ENCODE measurements at places on chromosomes 1 and 21.
A peak's percentile ranks its signal among the peaks of the same experiment; 100 is the strongest.

DNA sequence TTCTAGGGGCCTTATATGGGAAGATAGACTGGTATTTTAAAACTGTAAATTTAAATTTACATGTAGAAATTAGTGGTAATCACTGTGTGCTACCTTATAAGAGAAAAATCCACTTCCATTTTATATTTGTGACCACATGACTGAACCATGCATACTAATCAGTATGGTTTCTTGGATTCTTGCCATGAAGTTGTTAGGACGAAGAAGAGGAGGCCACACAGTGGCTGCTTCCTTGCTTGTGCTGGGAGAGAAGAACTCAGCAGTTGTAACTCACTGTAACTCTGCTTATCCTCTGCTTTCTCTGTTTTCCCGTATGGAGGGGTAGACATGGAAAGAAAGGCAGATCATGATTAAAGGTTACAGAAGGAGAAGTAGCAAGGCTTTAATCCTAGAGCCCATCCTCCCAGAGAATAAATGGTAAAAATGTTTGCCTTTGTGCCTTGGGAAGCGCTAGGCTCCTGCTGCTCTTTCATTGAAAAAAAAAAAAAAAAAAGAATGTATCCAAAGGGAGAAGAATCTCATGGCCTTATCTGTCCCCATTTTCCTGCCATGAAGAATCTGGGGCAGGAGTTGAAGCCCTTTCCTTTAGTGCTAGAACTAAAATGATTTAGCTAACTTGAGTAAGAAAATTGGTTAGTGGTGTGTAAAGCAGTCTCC is 32.4 kb downstream of the KCTD3 start:
- no peak for DNase-seq

- DNase-seq, result no peak
Measured at GRCh38 chr1:220224611-220225124, 47.6 kb downstream of the RAB3GAP2 start.

DNA sequence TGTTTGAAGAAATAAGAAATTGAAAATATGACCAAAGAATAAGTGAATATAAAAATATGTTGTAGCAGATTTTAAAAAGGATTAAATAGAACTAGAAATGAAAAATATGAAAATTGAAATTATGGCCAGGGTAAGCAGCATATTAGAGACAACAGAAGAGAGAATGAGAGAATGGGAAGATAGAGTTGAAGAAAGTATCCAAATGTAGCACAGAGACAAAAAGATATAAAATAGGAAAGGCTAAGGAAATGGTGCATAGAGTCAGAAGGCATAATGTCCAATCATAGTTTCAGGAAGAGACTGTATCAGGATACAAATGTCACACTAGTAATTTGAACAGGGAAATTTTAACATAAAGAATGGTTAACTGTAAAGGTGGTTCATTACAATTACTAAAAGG is 29.5 kb downstream of the AZIN2 start:
- DNase-seq, result no peak

- no peak for DNase-seq
Measured at GRCh38 chr1:75808921-75809320, 12.2 kb downstream of the MSH4 start.

DNA sequence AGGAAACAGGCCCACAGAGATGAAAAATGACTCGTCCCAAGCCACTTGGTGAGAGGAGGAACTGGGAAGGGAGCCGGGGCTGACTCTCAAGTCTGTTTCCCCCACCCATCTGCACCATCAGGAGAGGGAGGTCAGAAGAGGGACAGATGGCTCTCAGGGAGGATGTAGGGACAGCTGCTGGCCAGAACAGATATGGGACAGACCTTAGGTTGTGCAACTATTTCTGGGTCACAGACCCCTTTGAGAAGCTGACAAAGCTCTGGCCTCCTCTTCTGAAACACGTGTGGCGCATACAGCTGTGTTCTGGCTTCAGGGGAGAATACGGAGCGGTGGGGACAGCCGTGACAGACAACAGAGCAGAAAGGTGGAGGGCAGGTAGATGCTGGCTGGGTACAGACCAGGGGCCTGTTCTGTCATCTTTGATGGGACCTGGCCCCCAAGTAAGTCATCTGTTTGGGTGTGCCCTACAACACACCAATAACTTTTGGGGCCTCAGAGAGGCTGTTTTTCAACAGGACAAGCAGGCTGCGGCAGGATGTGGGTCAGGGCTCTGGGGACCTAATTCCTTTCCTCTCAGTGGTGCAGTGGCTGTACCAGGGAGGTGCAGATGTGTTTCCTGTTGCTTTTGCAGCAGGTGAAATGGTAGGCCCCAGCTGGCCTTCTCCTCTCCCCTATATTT is 7.3 kb downstream of the SH3BGRL3 start:
- no peak for DNase-seq

GRCh38 chr1:205239078-205239477 is 11.3 kb downstream of the TMCC2 start:
- no peak for DNase-seq

DNA sequence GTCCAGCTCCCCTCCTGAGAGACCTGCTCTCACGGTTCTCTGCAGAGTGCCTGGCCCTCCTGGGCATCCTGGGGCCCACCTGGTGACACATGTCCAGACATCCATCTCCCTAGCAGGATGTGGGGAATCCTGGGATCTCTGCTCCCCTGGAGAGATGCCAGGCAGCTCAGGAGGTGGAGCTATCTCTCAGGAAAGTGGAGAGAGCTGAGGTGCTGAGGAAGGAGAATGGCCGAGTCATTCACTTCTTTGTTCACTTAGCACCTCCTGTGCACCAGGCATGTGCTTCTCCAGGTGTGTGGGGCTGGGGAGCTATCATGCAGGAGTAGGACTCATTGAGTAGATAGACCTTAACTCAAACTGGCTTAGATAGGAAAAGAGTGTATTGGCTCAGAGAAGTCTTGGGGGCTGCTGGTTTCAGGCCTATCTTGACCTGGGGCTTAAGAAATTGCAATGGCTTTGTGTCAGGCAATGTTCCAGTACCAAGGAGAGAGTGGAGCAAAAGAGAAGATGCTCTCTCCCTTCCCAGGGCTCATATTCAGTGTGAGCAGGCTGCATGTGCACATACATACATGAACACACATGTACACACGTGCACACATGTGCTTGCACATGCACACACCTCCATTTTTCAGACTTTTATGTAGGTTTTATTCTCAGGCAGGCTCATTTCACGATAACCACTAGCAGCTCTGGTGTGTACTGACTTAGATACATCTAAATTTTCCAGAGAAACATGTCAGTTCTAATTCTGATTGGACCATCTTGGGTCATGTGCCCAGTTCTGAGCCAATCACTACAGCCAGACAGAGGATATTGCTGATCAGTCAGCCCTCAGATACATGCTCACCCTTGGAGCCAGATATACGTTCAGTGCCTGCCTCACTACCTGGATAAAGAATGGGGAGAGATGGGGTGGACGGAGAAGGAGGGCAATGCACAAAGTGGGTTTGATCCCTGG is 437.6 kb downstream of the PTPRU start:
- no peak for DNase-seq

DNA sequence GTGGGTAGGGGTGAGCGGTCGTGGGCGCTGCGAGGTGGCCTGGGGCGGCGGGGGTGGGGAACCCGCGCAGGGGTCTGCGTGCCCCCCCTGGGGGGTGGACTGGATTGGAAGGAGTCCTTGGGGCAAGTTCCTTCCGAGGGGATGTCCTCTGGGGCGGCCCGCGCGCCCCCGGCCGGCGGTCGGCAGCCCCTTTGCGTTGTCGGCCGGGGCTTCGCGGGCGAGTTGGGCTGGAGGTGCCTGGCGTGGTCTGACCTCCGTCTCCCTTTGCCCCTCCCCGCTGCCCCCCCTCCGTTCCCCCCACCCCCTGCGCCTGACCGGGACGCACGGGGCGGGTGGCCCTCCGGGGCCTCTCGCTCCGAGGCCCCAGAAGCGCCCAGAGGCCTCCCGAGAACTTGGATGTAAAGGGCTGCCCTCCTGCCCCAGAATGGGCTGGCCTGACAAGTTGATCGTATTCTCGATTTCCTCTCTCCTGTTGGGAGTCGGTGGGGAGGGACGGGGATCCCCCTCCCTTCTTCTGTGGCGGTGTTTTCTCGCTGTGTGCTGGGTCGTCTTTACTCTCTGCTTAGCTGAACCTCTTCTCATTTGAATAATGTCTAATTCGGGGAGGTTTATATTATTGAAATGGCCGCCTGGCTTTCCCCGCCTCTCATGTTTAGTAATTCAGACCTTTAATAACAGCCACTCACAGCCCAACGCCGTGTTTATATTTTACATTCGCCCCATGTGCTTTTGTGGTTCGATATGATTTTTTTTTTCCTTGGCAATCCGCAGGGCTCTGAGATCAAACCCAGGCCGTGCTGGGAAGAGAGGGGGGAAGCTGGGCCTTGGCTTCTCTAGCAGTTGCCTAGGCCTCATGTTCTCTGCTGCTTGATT is 1.3 kb downstream of the POU2F1 start:
- peak; percentile 31 for DNase-seq

GRCh38 chr1:235206533-235207208 is 45.6 kb upstream of the RBM34 start:
- DNase-seq, result no peak

DNA sequence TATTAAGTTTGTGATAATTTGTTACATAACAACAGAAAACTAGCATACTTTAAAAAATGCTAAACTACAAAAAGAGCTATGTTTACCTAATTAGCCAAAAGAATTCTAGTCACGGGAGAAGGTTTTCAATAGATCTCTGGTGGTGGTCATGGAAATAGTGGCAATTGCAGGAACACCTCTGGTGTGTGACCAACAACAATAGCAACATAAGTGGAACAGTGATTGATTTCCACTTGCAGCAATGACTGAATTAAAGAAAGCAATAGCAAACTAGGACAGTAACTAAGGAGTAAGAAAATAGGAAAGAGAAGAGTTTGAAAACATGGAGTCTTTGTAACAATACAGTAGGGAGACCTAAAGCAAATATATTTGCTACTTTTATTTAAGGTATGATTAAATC is 171.3 kb upstream of the ADGRL4 start:
- no peak for DNase-seq

DNA sequence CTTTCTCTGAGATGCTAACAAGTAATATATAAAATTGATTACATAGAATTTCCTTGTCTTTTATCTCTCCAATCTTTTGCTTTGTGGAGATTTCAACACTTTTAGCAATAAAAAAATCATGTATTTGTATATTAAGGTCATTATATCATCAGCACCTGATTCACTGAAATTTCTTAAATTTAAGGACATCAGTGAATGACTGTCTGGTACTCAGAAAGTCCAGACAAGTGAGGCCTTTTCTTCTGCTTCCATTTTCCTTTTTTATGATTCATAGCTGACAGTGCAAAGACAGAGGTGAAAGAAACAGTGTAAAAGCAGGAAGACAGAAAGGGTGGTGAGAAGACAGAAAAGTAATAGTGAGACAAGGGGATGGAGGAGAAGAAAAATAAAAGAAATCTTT is 54.6 kb downstream of the FASLG start:
- DNase-seq, result no peak

DNA sequence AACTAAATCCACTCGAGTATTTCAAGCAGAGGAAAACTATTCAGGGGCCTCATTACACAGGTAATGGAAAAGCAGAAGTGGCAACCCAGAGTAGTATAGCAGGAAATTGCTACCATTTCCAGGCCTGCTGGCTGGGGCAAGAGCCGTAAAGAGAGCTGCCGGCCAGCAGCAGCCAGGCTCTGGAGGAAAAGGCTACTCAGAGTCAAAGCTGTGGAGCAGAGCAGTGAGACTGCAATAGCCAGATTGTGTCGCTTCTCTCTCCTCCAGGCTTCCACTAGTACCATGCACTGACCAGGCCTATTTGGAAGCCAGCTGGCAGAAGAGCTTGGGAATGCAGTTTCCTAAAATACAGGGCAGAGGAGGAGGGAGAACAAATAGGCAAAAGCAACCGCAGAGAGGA is 155.5 kb downstream of the OMA1 start:
- DNase-seq, result no peak

DNA sequence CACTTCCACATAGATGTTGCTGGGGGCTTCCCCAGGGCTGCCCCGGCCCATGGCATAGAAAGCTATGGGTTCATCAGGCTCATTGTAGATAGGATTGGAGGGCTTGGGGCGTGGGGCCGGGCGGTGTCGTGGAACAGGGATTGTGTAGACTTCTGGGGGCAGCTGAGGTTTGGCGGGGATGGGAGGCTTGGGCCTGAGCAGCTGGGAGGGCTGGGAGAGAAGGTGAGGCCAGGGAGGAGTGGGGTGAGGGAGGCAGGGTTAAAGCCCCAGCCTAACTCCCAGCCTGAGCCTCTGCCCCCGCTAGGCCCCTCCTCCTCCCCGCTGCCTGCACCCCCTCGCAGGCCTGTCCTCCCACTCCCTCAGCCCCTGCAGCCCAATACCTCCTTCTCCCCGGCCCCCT is 7.4 kb downstream of the SH2D2A start:
- DNase-seq, result no peak

DNA sequence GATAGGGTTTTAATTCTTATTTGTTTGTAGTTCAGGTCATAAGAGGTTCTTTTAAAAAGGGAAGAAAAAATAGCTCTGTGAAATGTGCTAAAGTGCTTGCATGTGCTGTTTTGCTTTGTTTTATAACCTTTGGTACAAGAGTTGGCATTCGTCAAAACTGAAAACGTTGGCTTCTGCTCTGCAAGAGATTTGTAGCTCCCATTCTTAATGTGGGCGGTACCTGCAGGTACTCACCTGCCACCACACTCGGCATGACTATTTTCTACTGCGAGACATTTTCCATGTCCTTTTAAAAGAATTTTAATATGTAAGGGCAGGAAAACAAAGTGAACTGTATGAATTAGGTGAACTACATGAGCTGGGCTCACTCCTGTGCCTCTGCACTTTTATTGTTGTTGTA is 92.6 kb downstream of the ADARB1 start:
- no peak for DNase-seq

- no peak for DNase-seq
Measured at GRCh38 chr1:162984699-162985098, 84.5 kb upstream of the RGS4 start.

- no peak for DNase-seq
Measured at GRCh38 chr1:30789388-30790255, 32.0 kb upstream of the LAPTM5 start.

DNA sequence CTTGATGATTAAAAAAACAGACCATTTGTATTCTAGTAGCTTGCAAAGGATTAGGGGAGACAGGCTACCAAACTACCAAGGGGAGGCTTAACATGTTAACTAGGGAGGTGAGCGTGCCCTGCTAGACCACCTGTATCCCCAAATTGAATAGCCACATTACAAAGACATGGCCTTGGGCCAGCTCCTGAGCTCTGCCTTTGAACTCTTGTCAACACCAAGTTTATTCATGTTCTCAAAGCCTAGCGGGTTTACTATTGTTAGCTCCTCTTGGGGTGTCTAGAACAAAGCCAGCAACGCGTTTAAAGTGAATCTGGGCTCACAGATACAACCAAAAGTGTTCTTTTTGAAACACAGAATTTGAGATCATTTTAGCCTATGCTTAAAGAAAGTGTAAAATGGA is 36.3 kb downstream of the SMYD2 start:
- DNase-seq, result no peak

- no peak for DNase-seq
Measured at GRCh38 chr1:11797525-11798216, 8.1 kb downstream of the MTHFR start.

DNA sequence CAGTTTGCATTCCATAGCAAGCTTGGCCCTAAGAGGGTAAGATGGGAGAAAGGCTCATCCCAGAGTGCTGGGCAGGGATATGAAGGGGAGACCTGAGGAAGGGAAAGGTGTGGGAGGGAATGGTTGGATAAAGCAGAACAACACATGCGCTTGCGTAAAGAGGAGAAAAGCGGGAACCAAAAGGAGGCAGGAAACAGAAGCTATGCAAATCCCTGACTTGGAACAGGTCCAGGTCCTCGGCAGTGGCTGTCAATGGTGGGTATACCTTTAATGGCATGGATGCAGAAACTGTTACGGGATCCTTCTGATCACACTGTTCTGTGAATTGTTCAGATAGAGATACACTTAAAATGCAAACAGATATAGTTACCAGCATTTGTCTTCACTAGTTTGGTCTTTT is 455.6 kb downstream of the SIPA1L2 start:
- no peak for DNase-seq

GRCh38 chr1:228695015-228695955 is 40.0 kb upstream of the RHOU start:
- DNase-seq, result no peak

Measured in stimulated activated CD8-positive, alpha-beta memory T cell treated with anti-CD3 and anti-CD28 coated beads, Interleukin-4, amount 100 ng/mL, for 4 hours (primary cell).